ENCODE measurements at places on chromosomes 12 and 14. TPM values are rescaled to one million over a fixed set of nuclear protein-coding genes. Genes with fewer than 3 reads are reported as not detected.

NTN4 gene
- polyA plus RNA-seq: 45.3 TPM

DNA sequence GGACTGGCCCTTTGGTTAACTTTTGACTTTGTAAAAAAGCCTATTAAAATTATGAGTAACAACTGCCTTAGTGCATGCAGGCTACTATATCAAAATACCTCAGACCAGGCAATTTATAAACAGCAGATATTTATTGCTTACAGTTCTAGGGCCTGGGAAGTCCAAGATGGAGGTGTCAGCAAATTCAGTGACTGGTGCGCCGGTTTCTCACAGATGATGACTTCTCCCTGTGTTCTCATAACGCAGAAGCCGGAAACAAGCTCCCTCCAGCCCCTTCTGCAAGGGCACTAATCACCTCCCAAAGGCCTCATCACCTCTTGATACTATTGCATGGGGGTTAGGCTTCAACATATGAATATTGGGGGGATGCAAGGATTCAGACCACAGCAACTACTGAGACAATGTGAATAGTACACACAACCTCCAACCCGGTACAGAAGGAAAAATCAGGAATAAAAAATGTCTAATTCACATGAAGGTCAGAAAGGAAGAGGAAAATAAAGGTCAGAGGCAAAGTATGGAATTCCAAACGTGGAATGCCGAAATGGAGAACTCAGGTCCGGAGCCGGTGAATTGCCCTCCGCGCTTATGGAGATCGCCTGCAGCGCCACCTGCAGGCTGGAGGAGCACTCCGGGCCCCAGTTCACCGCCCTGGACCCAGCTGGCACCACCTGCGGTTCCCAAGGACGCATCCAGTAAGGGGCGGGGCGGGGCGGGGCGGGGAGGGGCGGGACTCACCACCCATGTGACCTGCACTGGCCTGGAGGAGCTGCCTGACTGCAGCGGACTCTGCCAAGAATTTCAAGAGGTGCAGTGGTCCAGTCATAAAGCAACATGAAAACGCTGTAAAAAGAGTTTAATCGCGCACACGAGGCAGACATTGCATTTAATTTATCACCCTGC lies 203.4 kb downstream of the KIF26A start:
- no peak for DNase-seq

ST8SIA1 gene
- polyA plus RNA-seq: 8.5 TPM

GPR68 gene
- polyA plus RNA-seq: 0.74 TPM

DNA sequence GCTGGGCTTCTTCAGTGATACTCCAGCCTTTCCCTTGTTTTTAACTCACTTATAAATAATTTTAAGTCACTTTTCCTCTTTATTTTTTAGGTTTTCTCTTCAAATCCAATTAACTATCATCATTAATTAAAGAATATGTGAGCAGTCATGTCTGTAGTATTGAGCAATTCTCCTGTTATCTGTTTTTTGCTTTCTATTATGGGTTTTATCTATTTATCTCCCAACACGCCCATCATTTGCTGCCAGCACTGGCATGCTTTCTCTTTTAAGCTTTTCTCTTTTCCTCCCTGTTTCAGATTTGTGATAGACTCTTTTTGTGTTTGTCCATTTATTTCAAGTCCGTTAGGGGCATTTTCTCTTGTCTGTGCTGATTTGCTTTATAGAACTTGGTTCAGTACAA lies 72.3 kb downstream of the CRADD start:
- DNase-seq: no peak

- DNase-seq: no peak
These were observed 20.0 kb upstream of the PCNX1 start for GRCh38 chr14:70887207-70887681.

DNA sequence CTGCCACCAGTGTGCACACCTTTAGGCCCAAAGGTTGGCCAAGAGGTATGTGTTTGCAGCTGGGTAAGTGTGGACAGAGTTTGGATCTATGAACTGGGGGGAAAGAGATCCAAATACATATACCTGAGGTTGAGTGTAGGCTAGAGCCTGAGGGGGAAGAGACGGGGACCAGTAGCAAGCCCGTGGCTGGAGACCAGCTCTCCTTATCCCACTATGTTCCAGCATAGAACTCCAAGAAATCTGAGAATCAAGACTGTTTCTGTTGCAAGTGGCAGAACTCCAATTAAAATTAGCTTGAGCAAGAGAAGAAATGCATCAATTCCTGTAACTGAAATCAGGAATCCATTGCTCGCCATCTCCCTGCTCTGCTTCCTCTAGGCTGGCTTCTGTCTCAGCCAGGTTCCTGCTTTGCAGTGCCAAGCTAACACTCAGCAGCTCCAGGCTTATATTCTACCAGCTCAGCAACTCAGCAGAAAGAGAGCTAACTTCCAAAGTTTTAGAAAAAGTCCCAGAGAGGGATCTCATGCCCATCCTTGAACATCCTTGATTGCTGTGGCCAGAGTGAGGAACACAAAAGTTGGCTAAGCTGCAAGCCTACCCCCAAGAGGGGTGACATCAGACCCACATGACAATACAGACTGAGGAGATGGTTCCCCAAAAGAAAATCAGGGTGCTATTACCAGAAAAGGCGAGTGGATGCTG lies 1.5 kb upstream of the PCK2 start:
- no peak for DNase-seq

- DNase-seq: no peak
These were observed 22.7 kb downstream of the GPR19 start for GRCh38 chr12:12673296-12673695.

MAP3K9 gene
- polyA plus RNA-seq: 0.26 TPM

FAM222A gene
- polyA plus RNA-seq: 5.5 TPM

- DNase-seq: no peak
These were observed at the start of gene GPR84 for GRCh38 chr12:54364413-54364812. Gene GPR84 (minus strand): TSS chr12:54364486. CDS start chr12:54363851, 635 bp downstream.

DNA sequence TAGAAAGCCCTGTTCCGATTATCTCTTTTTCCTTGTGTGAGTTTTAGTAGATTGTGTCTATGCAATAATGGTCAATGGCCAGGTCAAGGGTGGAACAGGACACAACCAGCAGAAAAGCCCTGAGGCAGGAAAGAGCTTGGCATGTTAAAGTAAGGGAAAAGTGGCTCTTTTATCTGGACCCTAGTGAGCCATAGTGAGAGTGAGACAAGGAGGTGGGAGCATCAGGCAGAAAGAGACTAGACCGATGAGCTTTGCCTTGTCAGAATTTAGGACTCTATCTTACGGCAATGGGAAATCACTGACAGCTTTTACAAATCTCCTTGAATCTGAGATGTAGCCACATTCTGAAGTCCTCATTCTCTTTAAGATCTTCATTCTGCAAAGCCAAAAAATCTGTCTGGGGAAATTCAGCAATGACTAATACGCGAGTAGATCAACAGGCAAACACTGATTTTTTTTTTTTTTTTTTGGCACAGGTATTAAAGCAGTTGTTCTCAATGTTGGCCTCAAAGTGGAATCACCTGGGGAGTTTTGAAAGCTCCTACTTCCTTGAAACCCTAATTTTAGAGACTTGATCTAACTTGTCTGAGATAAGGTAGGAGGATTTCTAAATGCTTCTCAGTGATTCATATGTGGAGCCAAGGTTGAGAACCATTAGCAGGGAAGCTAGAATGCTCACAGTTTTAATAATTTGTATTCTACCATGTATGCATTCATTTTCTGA lies 33.9 kb downstream of the TMEM19 start:
- DNase-seq: no peak

ERP27 gene
- polyA plus RNA-seq: 1.2 TPM

Measured in muscle of back (tissue), 13 donors.